Neural progenitor cell (in vitro differentiated cells): ENCODE measurements at places on chromosomes 5 and 9. TPM values are rescaled to one million over a fixed set of nuclear protein-coding genes. Genes with fewer than 3 reads are reported as not detected.

GRCh38 chr5:38265546-38266179 lies 7.3 kb downstream of the EGFLAM start:
- H3K27ac ChIP-seq, result no peak overlapping the region
- H3K4me1 ChIP-seq, result no peaks in the 10 kb centered on the region

DNA sequence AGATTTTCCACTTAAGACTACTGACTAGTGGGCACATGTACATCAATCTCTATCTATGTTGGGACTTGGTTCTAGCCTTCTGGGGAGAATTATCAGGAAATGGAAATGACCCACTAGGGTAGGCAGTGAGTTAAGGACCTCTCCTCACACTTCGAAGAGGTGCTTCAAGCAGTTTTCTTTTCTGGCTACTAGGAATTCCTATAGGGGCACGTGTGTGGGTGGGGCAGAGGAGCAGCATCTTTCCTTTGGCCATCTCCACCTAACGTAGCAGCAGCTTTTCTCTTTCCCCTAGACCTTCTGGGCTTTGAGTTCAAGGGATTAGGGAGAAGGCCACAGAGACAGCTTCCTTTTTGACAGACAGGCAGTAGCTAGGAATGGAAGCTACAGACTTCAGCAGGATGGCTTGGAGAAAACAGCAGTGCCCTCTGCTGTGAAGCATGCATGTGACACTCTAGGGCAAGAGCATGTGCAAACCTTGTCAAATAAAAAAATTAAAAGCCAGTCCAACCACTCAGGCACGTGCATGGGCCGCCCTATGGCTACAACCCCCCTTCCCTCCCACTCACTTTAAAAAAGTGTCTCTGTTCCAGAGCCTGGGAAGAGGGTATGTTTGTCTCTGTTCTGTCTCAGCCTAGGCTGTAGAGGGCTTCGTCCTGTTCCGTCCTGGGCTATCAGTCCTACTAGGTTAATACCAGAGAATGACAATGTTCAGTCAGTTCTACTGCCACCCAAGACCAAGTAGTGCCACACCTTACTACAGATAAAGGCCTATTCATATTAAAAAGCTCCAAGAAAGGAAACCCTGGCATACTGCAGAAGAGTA lies 8.7 kb upstream of the GFRA3 start:
- no peaks in the 10 kb centered on the region for H3K27me3 ChIP-seq
- no peaks in the 10 kb centered on the region for H3K4me1 ChIP-seq
- no peak overlapping the region for H3K4me3 ChIP-seq
- H3K36me3 ChIP-seq, result no peaks in the 10 kb centered on the region
- DNase-seq, result peak; percentile 69

GRCh38 chr9:71703172-71703872 lies 65.0 kb downstream of the CEMIP2 start:
- no peak overlapping the region for H3K27ac ChIP-seq
- peaks cover 51% of the 10 kb centered on the region for H3K36me3 ChIP-seq
- no peaks in the 10 kb centered on the region for H3K4me1 ChIP-seq
- H3K27me3 ChIP-seq, result no peaks in the 10 kb centered on the region
- H3K4me3 ChIP-seq, result no peak overlapping the region

Gene FOXD4L4
- 0.15 TPM in 1 of 2 replicates, not detected in the other for total RNA-seq

- H3K36me3 ChIP-seq, result no peaks in the 10 kb centered on the region
- DNase-seq, result no peak
- no peaks in the 10 kb centered on the region for H3K27me3 ChIP-seq
Observed at GRCh38 chr5:57844410-57844809, 361.8 kb upstream of the ACTBL2 start.

Gene PSIP1
- 242 and 402 TPM in 2 replicates for total RNA-seq

DNA sequence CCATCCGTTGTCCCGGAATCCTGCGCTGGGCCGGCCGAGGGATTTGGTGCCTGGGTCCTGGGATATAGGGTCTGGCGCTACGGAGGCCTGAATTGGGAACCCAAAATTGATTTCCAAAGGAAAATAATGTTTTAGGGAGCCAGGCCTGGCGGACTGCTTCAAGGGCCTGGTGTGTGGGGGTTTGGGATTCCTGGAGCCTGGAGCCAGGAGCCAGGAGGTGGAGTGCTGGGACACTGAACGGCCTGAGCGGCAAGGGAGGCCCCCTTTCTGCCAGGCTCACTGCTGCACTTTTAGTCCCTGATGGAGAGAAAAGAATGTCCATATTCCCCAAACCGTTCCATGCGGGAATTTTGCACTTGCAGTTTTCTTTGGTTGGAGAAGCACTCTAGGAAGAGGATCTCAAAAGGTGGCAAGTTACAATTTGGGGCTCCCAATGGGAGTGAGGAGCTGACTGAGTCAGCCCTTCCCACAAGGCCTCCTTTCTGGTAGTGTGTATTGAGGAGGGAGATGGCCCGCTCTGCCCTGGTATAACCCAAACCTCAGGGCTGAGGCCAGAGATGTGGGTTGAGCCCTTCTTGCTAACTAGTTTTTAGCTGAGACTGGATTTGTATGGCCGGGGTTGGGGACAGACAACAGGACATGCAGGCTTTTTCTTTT lies 2.2 kb downstream of the LMX1B start:
- no peaks in the 10 kb centered on the region for H3K36me3 ChIP-seq
- peak overlapping the region; percentile 35 for H3K4me3 ChIP-seq
- DNase-seq, result peak; percentile 79
- peaks cover 99% of the 10 kb centered on the region for H3K27me3 ChIP-seq

DNA sequence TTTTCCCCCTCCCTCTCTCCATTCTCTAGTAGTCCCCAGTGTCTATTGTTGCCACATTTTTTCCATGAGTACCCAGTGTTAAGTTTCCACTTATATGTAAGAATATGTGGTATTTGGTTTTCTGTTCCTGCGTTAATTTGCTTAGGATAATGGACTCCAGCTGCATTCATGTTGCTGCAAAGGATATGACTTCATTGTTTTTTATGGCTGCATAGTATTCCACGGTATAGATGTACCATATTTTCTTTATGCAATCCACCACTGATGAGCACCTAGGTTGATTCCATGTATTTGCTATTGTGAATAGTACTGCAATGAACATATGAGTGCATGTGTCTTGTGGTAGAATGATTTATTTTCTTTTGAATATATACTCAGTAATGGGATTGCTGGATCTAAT lies 77.4 kb upstream of the MEGF10 start:
- H3K27ac ChIP-seq, result no peak overlapping the region
- peaks cover 4% of the 10 kb centered on the region for H3K4me1 ChIP-seq
- no peak overlapping the region for H3K4me3 ChIP-seq
- H3K36me3 ChIP-seq, result no peaks in the 10 kb centered on the region

DNA sequence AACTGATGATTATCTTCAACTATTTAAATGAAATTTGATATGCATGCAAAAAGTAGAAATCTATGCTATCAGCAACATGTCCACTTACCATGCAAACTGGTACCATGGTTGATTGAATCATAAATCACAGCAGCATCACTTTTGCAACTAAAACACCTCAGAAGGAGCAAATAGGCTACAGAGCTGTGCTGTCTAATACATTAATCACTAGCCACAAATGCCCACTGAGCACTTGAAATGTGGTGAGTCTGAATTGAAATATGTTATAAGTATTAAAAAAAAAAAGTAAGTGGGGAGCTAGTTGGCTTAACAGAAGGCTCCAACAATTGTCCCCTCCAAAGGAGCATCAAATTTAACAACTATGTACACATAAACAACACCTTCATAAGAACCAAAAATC lies 112.5 kb downstream of the FAM114A2 start:
- H3K36me3 ChIP-seq, result no peaks in the 10 kb centered on the region
- H3K27me3 ChIP-seq, result no peaks in the 10 kb centered on the region
- H3K27ac ChIP-seq, result no peak overlapping the region
- no peaks in the 10 kb centered on the region for H3K4me1 ChIP-seq

DNA sequence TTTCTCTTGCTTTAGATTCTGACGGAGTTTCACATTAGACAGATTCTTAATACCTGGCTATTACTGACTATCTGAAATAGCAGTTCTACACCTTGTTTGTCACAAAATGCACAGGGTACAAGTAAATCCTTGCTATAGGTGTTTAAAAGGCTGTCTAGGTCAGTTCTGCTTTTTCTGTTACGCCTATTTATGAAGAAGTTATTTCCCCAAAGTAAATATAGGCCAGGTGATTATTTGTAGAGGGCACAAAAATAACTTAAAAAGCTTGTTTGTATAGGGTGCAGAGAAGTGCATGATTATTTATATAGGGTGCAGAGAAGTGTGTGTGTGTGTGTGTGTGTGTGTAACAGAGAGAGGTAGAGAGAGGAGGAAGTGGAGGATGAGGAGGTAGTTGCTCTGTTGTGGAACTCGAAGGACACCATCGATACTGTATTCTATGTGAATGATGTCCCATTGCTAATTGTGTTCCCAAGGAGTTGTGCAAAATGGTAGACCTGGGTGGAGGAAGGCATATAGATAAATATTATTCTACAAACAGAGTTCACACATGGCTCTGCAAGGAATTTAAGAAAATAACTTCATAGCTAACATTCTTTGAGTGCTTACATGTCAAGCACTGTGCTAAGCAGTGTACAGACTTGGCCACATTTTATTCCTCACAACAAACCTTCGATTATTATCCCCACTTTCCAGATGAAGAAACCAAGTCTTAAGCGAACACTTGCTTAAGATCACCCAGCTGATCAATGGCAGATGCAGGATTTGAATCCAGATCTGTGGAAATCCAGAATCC lies 96.3 kb upstream of the EQTN start:
- no peak overlapping the region for H3K4me3 ChIP-seq
- no peak for DNase-seq
- H3K36me3 ChIP-seq, result no peaks in the 10 kb centered on the region
- H3K27me3 ChIP-seq, result no peaks in the 10 kb centered on the region
